Stimulated activated CD8-positive, alpha-beta memory T cell treated with anti-CD3 and anti-CD28 coated beads, Interleukin-15, amount 100 ng/mL, for 24 hours (primary cell): ENCODE measurements at places on chromosomes 3 and 15.

DNA sequence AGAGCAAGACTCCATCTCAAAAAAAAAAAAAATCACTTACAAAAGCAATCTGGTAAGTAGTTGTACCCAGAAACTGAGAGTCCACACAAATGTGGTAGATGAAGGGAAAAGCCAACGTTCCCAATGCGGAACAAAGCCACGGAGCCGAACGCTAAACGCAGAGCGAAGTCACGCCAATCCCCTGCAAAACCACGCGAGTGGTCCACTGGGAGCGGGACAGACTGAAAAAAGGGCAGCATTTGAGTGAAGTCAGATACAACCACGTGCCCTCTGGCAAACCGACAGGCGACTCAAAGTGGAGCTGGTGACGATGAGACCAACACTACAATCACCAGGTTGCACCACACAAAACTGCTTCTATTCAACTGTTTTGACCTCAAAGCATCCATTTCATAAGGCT, 246.1 kb upstream of the LYSMD4 start:
- DNase-seq = no peak

GRCh38 chr15:63111481-63111880, 10.2 kb upstream of the LACTB start:
- DNase-seq = no peak

DNA sequence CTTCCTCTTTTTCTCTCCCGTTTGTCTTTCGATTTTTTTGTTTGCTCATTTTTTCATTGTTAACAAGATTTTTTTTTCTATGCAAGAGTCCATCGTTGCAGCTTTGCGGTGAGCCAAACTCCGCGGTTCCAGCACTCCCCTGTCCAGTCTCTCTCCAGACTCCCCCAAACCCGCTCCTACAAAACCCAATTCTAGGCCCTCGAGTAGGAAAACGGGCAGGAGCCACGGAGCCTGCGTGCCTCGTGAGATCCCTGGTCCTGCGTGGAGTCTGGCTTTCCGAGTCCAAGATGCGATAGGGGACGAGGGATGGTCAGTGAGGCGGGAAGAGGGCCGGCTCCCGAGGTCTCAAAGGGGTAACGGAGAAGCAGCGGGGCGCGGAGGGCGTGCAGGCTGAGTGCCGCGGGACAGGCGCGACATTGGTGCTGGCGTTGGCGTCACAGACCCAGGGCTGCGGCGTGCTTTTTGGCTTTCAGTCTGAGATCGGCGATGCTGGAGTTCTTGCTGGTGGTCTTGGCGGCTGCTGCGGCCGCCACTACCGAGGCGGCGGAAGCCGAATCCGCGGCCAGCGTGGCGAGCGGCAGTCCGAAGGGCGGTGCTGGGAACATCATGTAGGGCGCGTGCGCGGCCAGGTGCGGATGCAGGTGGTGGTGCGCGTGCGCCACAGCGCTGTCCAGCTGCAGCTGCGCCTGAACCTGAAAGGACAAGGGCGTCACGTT, 8.5 kb downstream of the SHOX2 start:
- no peak for DNase-seq

DNA sequence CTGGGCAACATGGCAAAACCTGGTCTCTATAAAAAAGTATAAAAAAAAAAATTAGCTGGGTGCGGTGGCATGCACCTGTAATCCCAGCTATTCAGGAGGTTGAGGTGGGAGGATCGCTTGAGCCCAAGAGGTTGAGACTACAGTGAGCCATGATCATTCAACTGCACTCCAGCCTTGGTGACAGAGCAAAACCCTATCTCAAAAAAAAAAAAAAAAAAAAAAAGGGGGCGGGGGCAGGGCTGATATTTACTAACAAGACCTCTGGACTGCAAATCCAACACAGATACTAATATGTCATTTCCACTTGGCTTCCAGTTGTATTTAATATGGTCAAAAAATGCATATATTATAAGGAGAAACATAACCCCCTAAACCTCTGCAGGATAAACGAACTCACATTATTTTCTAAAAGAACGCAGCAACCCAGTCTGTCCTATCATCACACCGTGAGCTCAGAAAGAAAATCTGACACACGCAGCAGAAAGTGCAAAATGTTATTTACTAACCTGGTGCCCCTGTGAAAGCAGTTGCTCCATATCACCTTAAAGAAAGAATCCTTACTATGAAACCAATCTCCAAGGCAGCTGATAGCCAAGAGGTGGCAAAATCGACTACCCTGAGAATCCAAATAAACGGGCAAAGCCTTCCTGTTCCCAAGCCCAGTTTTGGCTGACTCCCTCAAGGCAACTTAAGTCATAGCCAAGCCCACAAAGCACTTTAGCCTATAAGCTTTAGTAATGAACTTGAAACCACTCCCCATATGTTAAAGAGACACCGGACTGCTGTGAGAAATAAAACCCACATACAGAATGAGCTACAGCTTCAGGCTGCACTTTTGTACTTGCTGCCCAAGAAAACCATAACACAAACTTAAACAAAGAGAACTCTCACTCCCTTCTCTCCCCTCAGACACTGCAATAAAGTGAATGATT, 39.3 kb downstream of the PLD1 start:
- DNase-seq = no peak

- DNase-seq = no peak
These were observed 30.3 kb upstream of the B3GNT5 start for GRCh38 chr3:183222631-183223235.

- no peak for DNase-seq
These were observed 170.3 kb upstream of the SOX2 start for GRCh38 chr3:181541414-181541813.

DNA sequence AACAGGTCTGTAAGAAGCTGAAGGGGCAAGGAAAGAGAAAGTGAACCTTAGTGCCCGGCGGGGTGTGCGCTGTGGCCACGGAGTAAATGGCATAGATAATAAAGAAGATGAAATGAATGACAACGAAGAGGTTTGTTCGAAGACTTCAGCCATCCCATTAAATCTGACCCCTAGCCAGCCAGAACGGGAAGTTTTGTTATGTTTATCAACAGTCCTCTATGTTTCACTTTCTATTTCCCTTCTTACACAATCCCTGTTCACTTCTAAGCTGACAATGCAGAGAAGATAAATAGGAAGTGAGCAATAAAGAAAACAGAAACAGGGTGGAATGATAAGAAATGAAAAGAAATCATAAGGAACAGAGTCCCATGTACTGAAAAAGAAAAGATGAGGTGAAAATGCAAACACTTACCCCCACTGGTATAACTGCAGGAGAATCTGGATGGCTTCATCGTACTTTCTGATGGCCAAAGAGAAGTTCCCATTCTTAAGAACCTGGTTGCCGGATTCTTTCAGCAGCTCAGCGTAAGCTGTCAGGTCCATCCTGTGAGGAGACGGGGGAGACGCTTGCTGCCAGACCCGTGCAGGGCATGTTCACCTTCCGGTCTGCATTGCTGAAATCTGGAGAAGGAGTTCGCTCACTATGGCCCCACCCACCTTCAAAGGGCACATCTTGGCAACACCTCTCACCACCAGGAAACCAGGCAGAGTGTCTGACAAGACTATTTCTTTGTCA, 36.8 kb downstream of the TRANK1 start:
- DNase-seq = no peak

- DNase-seq = no peak
These were observed 11.4 kb downstream of the C15orf40 start for GRCh38 chr15:82999905-83000671.

DNA sequence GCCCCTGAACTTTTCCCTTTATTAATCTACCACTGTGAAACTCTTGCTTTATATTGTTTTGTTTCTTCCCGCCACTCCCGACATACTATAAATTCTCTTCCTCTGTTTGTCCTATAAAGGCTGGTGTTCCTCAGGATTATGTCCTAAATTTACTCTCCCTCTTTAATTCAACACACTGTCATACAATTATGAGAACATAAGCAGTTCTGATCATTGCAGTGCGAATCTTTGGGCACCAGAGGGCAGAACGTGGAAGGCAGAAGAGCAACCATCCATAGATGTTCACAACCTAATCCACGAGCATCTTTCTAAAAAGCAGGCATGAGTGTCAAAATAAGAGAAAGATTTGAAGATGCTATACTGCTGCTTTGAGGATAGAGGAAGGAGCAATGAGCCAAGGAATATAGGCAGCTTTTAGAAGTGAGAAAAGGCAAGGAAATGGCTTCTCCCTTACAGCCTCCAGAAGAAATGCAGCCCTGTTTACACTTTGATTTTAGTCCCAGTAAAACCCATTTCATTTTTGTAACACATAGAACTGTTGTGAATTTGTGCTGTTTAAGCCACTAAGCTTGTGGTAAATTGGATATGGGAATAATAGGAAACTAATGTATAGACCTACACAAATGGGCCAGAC, 179.4 kb downstream of the GBE1 start:
- no peak for DNase-seq

DNA sequence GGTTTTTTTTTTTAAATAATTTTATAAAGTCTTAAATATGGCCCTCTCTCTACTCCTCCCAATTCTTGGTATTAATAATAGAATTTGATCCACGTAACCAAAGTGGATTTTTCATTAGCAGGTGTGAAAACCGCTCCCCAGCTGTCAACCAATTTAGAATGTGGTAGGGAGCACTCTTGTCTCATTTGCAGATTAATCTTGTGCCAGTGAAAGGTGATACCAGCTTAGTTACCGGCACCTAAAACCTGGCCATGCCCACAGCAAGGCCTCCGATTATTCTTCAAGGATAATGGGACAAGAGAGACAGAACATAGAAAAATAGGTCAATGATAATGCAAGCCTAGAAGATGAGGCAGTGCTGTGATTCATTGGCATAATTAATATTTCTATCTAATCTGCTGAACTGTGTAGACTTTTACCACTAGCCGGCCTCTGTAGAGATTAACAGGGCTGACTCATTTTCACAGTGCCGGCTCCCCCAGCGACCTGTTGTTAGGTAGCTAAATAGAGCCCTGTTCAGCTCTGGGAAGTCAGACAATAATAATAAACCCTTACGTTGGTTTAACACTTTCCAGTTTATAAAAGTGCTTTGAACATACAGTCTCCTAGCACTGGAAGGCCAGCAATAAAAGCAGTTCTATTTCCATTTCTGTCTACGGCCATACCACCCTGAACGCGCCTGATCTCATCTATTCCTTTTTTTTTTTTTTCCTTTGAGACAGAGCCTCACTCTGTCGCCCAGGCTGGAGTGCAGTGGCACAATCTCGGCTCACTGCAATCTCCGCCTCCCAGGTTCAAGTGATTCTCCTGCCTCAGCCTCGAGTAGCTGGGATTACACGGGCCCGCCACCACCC, 102.9 kb downstream of the SHQ1 start:
- DNase-seq = no peak

- DNase-seq = no peak
These were observed 87.0 kb upstream of the ALDH1L1 start for GRCh38 chr3:126267169-126267975.

DNA sequence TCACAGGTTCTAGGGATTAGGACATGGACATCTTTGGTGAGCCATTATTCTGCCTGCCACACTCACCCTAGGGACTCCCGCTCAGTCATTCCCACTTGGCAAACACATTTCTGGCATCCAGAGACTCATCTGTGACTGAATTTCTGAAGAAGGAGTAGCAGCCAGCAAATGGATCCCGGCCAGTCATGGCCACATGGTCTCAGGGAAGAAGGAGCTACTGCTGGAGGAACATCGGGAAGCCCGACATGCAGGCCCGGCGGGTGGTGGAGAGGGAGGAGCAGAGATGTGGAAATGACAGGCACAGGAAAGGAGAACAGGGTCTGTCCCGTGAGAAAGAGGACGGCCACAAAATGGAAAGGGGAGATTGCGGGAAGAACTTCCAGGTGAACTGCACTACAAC, 65.4 kb downstream of the SEMA5B start:
- no peak for DNase-seq

GRCh38 chr15:40891810-40892446, 2.3 kb upstream of the VPS18 start:
- no peak for DNase-seq

DNA sequence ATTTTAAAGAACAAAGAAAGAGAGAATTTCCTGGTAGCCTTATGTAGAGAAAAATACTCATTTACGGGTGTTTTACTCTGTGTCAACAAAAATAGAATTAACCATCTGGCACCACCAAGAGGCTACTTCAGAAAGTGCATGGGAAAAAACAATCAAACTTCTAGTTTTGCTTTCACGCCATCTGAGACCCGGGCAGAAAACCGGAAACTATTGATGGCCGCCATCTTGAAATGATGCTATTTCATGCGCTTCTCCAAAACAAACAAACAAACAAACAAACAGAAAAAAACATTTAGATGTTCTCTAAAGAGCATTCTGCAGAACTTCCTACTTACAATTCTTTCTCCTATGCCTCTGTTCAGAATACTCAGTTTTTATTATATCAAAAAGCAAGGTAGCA, 49.4 kb upstream of the SYNPR start:
- DNase-seq = no peak

GRCh38 chr3:183517607-183518006, 37.9 kb downstream of the KLHL6 start:
- DNase-seq = no peak

- no peak for DNase-seq
These were observed 13.5 kb downstream of the PLD1 start for GRCh38 chr3:171796625-171797264.

DNA sequence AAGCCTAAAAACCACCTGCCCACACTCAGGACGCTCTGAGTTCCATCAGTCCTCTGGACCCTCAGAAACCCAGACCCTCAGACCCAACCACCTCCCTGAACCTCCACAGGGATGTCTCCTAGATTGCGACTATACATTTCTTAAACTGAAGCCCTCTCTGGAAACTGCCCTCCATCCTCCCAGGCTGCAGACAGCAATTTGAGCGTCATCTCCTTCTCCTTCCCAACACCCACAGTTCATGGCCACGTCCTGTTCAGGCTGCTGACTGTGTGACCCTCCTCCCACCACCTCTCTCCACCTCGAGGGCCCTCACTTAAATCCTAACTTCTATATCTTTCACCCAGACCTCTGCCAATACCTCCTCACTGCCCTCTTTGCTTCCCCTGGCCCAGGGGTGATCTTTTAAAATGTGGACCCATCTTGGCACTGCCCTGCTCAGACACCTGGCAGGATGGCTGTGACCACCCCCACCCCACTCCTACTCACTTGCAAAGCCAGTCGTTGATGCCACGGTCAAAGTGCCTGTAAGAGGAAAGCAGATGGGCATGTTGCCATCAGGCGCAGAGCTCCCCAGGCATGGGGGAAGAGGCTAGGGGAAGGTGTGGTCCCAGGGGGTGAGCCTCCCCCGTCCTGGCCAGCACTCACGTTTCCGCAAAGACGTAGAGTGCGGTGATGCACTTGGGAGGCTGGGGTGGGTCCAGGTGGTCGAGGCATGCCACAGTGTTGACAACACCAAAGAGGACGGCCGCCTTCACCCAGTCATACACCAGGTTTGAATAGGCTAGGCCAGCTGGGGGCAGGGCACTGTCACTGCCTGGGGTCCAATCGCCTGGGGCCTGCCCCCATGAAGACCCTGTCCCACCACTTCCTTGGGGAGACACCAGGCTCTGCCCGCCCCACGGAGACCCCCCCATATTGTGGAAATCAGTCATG, 6.0 kb downstream of the HHATL start:
- no peak for DNase-seq

DNA sequence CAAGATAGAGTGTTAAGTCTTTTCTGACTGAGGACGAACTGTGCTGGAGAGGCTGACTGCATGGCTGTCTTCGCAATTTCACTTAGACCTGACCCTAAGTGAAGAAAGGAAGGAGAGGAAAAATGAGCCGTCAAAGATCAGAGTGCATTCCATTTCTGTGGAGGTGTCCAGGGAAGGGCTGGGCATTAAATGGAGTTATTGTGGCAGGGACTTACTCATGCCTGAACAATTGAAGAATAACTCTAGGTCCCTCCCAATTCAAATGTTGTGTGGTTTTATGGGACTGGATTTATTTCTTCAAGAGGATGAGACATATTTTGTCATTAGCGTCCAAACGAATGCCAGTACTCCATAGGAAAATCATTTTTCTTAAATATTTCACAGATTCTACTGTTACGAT, 187.3 kb upstream of the CFAP20DC start:
- no peak for DNase-seq

GRCh38 chr3:171113716-171114115, 87.2 kb upstream of the SLC2A2 start:
- no peak for DNase-seq
